ENCODE measurements at places on chromosomes 7 and 10.

DNA sequence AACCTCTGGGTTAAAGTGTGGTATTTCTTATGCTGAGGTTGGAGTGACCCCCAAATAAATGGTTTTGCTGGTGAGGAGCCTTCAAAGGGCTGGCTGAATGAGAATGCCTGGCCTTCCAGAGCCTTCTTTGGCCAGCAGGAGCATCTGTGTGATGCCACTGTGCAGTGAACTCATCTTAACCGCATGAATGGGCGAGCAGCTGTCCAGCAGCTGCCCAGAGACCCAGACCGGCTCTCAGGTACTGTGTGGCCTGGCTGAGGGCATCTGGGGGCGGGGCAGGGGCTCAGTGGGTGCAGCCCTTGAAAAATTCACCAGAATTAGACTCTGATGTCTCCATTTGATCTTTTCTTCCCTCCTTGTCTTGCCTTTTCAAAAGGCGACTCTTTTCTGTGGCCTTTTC lies 59.0 kb downstream of the SYPL1 start:
- no peak for DNase-seq

DNA sequence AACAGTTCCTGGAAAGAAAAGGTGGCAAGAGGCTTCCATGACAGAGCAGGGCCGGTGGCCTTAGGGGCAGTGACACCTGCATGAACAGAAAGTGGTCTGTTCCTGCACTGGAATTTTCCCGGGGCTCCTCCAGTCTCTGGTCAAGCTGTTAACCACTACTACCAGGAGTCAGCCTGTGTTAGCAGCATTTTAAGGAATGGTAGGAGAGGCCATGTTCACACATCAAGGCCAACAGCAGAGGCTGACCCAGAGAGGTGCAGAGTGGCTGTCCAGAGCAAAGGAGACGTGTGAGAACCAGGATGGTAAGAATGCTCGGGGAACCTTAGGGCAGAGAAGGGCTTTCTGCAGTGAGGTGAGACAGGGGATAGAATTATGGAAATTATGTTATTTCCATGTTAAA lies 8.5 kb downstream of the H2BK1 start:
- no peak for DNase-seq

- no peak for DNase-seq
Observed at GRCh38 chr7:30835396-30835915, 64.2 kb downstream of the MINDY4 start.

- DNase-seq = no peak
Observed at GRCh38 chr7:40711706-40712105, 576.9 kb downstream of the SUGCT start.

- no peak for DNase-seq
Observed at GRCh38 chr10:5595591-5595990, 70.8 kb downstream of the ASB13 start.

DNA sequence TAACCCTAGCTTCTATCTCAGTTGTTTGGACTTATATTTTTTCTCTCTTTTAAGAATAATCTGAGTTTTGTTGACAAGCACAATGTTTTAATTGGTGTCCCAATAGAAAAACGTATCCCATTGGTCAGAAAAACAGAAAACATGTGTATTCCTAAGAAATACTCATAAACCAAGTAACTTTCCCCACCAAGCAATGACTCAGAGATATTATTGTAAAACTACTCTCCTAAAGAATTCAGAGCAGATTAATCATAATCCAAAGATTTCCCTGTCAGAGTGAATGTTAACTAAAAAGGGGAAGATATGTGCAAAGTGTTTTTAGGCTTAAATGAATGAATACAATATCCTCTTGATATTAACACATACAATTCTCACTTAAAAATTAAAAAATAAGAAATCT lies 29.4 kb upstream of the MBL2 start:
- DNase-seq = peak; percentile 27

GRCh38 chr7:149725426-149725821 lies 48.0 kb downstream of the ZNF467 start:
- DNase-seq = no peak

- DNase-seq = no peak
Observed at GRCh38 chr7:16060502-16060901, 360.8 kb downstream of the CRPPA start.

GRCh38 chr10:3542185-3542611 lies 242.8 kb downstream of the KLF6 start:
- DNase-seq = peak; percentile 52

DNA sequence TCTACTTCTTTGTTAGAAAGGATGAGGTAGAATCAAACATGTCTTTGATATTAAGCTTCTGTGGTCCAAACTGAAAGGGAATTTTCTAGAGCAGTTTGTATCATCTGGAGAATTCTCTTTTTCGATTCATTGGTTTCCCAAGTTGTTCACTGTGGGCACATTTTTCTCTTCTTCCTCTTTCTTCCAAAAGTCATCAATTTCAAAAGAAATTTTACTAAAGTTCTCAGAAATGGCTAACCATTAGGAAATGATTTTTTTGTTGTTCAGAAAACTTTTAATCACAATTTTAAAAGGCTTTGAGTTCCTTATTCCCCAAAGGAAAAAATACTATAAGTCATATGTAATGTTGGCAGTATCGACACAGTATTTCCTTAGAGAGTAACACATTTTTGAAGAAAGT lies 28.3 kb upstream of the CCDC6 start:
- DNase-seq = no peak

DNA sequence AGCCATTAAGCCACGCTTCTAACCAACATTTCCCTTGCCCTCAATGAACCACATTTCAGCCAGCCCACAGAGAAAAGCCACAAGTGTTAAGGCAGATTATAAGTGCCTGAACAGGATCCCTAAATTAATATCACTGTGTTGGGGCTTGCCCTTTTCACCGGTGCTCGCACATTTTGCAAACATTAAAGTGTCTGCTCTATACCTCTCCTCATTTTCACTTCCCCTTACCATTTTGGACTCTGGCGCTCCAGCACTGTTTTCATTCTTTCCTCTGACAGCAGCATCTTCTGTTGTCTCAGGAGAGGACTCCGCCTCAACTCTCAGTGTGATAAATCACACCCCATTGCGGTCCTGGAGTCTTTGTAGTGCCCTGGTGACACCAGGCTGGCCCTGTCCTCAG lies 274.2 kb downstream of the BAMBI start:
- DNase-seq = no peak

DNA sequence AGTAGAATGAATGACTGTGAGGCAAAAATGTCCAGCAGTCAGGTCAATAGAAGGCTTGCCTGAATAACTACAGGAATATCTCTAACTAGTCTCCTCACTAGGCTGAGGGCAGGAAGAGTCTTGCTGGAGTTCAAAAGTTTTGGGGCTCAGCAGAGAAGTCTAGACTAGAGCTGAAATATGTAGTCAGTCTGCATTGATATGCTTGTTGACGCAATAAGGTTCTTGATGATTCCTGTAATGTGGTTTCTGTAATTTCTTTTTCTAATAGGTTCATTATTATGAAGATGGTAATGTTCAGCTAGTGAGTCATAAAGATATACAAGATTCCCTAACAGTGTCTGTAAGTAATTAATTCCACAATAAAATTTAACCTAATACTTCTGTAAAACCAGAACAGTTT lies 41.5 kb upstream of the ST7 start:
- DNase-seq = no peak

- no peak for DNase-seq
Observed at GRCh38 chr10:7501157-7501556, 90.3 kb upstream of the SFMBT2 start.

DNA sequence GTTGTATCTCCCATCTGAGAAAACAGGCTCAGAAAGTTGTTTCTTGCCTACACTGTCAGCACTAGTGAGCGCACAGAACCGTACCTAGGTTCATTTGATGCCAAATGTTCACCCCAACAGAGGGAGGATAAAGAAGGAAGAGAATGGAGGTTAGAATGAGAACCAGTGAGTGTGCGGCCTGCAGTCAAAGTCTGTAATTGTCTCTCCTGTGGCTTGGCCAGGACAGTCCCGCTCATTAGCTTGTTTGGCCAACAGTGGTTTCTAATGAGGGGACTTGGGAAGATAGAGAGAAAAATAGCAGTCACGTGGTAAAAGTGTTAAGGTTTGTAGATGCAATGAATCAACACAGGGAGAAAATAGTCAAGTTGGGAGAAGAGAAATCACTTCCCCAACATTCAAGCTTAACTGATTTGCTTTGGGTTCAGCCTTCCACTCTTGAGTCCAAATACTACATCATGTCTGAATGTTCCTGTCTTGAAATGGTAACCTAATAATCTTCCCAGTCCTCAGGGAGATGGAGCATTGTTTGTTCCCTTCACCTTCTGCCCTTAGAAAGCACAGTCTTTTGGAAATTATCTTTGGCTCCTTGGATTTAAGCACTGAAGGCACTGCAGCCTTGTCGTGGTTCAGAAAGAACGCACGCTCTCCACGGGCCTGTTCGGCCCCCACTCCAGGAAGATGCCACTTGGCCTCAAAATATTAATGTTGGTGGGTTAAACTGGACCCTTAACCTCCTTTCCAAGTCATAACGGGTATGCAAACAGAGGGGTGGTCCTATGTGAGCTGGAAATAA lies 360.4 kb upstream of the ZNF32 start:
- no peak for DNase-seq

DNA sequence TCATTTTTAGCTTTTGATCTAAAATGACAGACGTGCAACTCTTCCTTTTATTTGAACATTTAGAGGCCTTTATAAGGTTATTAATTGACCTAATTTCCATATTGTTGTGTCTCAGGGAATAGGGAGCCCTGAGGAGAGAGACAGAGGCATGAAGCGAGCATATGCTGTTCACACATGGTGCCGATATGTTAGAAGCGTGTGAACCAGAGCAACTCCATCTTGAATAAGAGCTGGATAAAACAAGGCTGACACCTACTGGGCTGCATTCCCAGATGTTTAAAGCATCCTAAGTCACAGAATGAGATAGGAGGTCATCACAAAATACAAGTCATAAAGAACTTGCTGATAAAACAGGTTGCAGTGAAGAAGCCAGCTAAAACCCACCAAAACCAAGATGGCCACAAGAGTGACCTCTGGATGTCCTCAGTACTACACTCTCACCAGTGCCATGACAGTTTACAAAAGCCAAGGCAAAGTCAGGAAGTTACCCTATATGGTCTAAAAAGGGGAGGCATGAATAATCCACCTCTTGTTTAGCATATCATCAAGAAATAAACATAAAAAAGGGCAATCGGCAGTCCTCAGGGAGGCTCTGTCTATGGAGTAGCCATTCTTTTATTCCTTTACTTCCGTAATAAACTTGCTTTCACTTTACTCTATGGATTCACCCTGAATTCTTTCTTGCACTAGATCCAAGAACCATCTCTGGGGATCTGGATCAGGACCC lies 80.1 kb downstream of the SEC61G start:
- DNase-seq = no peak

DNA sequence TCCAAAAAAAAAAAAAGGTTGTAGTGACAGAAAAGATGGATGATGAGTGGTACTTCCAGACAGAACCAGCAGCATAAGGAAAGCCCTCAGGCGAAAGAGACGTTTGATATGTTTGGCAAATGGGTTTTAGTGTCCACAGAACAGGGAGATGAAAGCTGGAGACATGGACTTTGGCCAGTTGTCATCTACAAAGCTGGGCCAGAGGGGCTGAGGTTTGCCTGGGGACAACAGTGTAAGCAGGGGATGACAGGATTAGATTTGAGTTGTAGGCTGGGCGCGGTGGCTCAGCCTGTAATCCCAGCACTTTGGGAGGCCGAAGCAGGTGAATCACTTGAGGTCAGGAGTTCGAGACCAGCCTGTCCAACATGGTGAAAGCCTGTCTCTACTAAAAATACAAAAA lies 47.8 kb upstream of the ELN start:
- DNase-seq = no peak

DNA sequence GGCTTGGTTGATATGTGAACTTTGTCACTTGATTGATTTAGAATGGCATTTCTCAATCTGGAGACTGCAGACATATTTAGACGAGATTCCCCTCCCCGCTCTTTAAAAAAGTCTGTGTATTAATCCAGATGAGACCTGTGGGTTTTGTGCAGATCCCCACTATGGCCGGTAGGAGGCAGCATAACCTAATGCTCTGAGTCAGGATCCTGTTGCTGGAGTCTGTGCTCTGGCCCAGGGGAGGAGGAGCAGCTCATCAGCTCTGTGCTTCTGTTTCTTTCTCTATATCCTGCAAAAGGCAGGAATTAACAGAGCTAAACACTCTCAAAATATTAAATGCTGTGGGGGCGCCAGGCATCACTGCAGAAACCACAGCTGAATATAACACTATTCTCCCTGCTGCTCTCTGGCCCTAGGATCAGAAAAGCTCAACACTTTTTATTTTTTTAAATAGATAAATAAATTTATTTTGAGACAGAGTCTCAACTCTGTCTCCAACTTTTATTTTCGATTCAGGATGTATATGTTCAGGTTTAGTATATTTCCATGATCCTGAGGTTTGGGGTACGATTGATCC lies 23.9 kb upstream of the SEPHS1 start:
- peak; percentile 78 for DNase-seq

GRCh38 chr10:132873395-132873794 lies 69.0 kb downstream of the CFAP46 start:
- no peak for DNase-seq

DNA sequence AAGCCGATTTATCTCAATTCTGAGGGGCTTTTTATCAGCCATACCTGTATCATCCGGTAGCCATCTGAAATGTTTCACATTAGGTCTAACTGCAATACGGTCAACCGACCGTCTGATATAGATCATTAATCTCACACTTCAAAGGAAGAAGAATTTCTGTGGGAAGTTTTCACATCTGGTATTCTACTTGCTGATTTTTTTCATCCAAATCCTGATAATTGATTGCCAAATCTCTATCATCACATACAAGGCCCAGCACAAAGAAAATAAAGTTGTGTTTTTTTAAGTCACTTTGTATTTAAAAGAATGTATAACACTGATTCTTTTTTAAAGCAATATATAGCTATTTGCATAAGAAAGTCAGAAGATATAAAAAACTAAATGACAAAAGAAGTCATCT lies 132.3 kb downstream of the DKK1 start:
- DNase-seq = no peak

- no peak for DNase-seq
Observed at GRCh38 chr7:5754981-5755599, 26.4 kb downstream of the RNF216 start.

- no peak for DNase-seq
Observed at GRCh38 chr10:58477902-58478301, 34.8 kb upstream of the BICC1 start.

DNA sequence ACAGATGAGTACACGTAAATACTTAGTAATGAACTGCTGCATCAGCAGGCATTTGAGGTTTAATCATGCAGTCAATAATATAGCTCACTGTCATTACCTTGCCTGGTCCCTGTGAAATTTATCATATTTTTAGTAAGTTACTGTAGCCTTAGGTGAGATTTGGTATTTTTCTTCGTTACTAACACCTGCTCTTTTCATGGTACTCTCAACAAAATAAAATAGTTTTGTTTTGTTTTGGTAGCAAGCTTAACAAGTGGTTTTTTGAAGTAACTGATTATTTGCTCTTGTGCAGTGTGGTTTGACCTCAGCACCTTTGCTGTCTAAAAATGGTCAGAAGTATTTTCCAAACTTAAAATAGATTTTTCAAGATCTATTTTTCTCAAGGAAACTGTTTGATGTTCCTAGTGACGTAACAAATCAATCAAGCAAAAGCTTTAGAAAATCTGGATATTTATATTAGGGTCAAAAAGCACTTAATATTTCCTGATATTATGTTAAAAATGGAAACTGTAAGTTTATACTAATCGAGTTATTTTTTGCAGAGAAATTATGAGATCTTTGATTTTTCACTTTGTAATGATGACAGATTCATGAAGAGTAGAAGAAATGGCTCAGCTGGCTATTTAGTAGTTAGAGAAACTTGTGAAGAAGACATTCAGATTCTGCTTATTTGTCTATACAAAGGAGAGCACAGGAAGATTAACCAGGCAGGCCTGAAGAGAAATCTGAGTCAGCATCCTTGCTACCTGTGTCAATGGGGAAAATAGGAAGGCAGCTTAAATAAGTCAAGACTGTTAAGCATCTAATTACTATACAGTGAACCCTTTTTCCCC lies 21.0 kb upstream of the RPA3 start:
- no peak for DNase-seq

Data from kidney capillary endothelial cell (primary cell).